Spleen (tissue), 13 donors: ENCODE measurements at places on chromosomes 5 and 9. TPM values are rescaled to one million over a fixed set of nuclear protein-coding genes. Genes with fewer than 3 reads are reported as not detected.

The PCDHB13 gene
- polyA plus RNA-seq = 0.09 TPM

The GABRB2 gene
- 0.35 TPM for polyA plus RNA-seq

The SNCAIP gene
- 6.9 TPM for polyA plus RNA-seq

The TLE1 gene
- polyA plus RNA-seq = 50.3 TPM

The SKP2 gene
- 4.2 TPM for polyA plus RNA-seq

The LVRN gene
- polyA plus RNA-seq = 0.15 TPM

The ACTBL2 gene
- polyA plus RNA-seq = not detected

The C9orf153 gene
- 0.89 TPM for polyA plus RNA-seq

The MARCHF3 gene
- polyA plus RNA-seq = 2.6 TPM

The PCDHA1 gene
- polyA plus RNA-seq = 0.05 TPM

The DAB2IP gene
- polyA plus RNA-seq = 24.2 TPM

The ZDHHC11 gene
- 2.1 TPM for polyA plus RNA-seq

The CMBL gene
- polyA plus RNA-seq = 1.3 TPM

The EPB41L4B gene
- 0.02 TPM for polyA plus RNA-seq

The CCNJL gene
- polyA plus RNA-seq = 3.4 TPM

DNA sequence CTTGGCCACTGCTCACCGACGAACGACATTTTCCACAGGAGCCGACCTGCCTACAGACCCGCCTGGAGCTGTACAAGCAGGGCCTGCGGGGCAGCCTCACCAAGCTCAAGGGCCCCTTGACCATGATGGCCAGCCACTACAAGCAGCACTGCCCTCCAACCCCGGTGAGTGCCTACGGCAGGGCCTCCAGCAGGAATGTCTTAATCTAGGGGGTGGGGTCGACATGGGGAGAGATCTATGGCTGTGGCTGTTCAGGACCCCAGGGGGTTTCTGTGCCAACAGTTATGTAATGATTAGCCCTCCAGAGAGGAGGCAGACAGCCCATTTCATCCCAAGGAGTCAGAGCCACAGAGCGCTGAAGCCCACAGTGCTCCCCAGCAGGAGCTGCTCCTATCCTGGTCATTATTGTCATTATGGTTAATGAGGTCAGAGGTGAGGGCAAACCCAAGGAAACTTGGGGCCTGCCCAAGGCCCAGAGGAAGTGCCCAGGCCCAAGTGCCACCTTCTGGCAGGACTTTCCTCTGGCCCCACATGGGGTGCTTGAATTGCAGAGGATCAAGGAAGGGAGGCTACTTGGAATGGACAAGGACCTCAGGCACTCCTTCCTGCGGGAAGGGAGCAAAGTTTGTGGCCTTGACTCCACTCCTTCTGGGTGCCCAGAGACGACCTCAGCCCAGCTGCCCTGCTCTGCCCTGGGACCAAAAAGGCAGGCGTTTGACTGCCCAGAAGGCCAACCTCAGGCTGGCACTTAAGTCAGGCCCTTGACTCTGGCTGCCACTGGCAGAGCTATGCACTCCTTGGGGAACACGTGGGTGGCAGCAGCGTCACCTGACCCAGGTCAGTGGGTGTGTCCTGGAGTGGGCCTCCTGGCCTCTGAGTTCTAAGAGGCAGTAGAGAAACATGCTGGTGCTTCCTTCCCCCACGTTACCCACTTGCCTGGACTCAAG lies 1.5 kb downstream of the CSF2 start:
- no peak for DNase-seq

DNA sequence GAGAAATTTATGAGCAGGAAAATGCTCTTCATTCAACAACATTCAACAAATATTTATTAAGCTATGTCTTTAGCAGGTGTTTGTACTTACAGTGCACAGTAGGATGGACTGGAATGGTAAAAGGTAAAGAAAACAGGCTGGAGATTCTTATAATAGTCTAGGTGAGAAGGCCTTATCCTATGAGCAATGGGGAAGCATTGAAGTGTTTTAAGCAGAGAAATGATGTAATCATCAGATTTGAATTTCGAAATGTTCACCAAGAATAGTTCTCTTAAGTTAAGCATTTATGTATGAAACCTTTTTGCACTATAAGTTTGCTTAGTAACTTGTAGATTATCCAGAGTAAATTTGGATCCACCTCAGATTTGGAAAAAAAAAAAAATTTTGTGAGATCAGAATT lies 209.3 kb downstream of the NR3C1 start:
- DNase-seq = no peak

GRCh38 chr5:73253047-73253660 lies 80.2 kb downstream of the TMEM174 start:
- no peak for DNase-seq

- peak; percentile 69 for DNase-seq
Observed at GRCh38 chr9:93267091-93267541, 83.2 kb downstream of the WNK2 start.

- DNase-seq = no peak
Observed at GRCh38 chr5:169131616-169132301, 169.2 kb downstream of the SLIT3 start.

DNA sequence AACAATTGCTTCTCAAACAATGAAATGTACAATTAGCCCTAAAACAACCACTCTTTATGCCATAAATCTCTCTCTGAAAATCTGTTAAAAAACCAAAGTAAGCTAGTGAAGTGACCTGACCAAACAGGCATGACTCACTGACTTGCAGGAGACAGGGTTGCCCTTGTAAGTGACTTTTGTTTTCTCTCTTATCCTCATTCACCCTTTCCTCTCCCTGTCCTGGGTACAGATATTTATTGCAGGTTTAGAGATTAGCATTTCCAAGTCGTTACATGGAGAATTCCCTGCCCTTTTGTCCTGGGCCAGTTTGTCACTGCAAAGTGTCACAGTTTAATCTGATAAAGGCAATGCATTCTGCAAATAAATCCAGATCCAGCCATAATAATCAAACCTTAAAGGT lies 484.2 kb downstream of the IRX1 start:
- no peak for DNase-seq

DNA sequence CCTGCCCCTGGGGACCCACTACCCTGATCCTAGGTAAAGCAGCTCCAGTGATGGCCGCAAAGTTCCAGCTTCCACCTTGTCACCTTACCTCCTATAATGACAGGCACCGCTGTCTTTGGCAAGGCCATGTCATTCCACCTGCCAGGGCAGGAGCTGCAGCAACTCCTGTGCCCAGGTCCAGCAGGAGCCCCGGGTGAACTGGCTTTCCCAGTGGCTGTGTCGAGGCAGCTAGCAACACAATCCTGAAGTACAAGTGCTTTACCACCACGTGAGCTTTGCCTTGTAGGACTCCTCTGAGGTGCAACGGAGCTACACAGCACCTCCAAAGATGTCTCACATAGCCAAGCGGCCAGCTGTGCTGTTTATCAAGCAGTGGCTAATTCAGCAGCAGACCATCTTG lies 20.7 kb upstream of the MGAT1 start:
- DNase-seq = no peak

GRCh38 chr5:57635146-57635777 lies 152.7 kb upstream of the ACTBL2 start:
- DNase-seq = no peak

- DNase-seq = no peak
Observed at GRCh38 chr5:100161868-100162267, 373.3 kb upstream of the FAM174A start.

- no peak for DNase-seq
Observed at GRCh38 chr9:106771608-106772007, 91.4 kb upstream of the ZNF462 start.

GRCh38 chr5:131509801-131510200 lies 125.2 kb downstream of the RAPGEF6 start:
- DNase-seq = no peak

DNA sequence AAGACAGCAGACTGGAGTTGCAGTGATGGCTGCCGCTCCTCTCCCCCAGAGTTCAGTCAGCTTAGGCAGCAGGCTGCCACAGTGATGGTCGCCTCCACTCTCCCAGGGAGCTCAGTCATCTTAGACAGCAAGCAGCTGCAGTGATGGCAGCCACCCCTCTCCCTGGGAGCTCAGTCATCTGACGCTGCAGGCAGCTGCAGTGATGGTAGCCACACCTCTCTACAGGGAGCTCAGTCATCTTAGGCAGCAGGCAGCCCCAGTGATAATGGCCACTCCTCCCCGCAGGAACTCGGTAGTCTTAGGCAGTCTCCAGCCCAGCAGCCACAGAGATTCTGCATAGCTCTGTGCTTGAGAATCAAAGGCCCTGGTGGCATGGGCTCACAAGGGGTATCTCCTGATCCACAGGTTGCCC lies 582.7 kb downstream of the DTWD2 start:
- DNase-seq = peak; percentile 66

DNA sequence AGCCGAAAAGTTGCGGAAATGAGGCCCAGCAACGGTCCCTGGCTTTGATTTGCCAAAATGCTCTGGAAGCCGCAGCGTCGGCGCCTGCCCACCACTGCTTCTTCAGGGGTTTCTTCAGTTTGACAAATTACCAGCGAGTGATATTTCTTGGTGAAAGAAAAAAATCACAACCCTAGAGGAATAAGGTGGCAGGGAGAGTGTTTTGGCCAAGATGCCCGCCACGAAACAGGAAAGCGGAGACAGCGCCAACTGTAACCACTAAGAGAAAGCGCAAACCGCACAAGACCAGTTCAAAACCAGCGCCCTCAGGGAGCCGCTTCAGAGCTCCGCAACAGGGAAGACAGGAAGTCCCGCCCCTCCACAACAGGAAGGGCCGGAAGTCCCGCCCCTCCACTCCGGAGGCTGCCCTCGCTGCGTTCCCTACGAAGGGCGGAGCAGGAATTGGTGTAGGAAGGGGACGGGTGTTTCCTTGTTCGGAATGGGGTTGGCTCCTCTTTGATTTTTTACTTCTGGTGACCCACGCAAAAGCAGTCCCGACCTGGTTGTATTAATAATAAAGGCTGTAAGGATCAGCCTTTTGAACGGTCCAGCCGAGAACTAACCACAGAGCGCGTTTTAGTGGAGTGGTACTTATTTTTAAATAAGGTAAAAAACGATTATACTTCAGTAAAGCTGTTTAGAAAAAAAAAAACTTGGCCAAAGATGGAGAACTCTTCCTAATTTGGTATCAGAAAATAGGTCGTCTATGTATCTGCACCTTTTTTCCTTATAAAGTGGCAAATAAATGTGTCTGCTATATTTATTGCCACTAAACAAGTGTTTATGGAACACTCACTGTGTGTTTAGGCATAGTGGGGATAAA lies at the start of gene C5orf34:
TSS of gene C5orf34 (minus strand) at position 333 of the 862 bp plus-strand sequence. CDS start 5,809 bp downstream, outside the sequence.
- peak; percentile 98 for DNase-seq

GRCh38 chr9:64773491-64773931 lies 511.5 kb downstream of the FOXD4L5 start:
- DNase-seq = peak; percentile 62

DNA sequence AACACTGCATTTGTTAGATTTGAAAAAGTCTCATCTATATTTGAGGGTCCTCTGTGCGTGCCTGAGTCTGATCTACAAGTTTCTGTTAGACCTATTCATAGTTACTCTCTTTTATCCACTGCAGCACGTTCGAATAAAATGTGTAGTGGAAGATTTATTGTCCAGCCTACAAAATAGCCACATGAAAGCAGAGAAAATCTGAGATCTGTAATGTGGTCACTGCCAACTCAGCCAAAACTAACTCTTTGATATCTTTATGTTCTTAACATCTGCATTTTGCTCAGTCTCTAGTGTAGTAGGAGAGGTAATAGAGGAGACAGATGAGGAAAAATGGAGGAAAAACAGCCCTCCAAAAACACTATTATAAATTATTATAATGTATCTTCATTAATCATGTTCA lies 354.0 kb downstream of the NPR3 start:
- DNase-seq = no peak

DNA sequence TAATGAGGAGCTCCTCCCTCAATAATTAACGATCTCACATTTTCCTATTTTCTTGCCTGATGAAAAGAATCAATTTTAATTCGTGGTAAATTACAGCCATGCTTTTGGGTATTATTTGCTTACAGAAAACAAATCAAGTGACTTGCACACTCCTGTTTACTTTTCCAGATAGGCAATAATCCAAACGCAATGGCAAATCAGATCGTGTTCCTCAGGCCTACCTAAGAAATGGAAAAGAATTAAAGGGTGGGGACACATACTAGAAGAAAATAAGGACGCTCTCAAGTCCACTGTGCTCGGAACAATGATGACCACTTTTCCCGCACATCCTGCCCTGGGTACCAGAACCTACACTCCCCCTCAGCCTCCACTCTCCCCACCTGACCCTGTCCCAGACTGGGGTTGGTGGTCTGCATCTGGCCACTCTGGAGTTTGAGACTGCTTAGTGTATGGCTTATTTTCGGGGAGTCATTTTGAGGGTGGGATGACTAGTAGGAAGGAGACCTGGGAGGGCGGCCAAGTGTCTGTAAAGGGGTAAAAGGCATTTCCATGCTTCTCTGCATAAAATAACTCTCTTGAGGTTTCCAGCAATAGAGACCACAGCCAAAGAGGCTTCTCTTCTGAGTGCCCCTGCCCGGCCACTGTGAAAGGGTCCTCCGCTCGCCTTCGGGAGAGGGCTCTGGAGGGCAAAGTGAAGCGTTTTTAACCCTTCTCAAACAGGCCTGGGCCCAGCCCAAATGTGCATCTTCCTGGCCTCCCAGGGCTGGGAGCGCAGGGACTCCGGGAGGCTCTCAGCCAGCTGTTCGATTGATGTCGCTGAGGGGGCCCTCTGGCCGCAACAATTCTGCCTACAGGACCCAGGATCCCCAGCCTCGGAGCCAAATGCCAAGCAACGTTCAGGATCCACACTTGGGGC lies 4.5 kb upstream of the OTP start:
- no peak for DNase-seq

- no peak for DNase-seq
Observed at GRCh38 chr5:141779503-141779973, 97.5 kb upstream of the ARAP3 start.

- DNase-seq = no peak
Observed at GRCh38 chr5:76277736-76278135, 125.3 kb upstream of the IQGAP2 start.

GRCh38 chr5:67380431-67380830 lies 183.8 kb upstream of the CD180 start:
- DNase-seq = no peak

GRCh38 chr5:68802430-68802829 lies 291.4 kb upstream of the SLC30A5 start:
- no peak for DNase-seq

DNA sequence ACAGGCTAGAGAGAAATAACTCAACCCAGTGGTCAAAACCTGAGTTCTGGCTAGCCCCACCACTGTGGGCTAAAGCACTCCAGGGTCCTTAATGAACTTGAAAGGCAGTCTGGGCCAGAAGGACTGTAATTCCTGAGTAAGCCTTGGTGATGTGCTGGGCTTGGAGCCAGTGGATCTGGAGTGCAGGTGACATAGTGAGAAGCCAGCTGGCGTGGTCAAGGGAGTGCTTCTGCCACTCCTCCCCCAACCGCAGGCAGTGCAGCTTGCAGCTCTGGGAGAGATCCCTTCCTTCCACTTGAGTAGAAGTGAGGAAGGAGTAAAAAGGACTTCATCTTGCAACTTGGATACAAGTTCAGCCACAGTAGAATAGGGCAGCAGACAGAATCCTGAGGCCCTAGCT lies 424.0 kb downstream of the CDH18 start:
- no peak for DNase-seq

- DNase-seq = peak; percentile 54
Observed at GRCh38 chr5:179872055-179872827, 13.6 kb upstream of the MRNIP start.

- no peak for DNase-seq
Observed at GRCh38 chr5:6328173-6328572, 50.2 kb downstream of the MED10 start.
